Ecto neural progenitor cell (in vitro differentiated cells): ENCODE measurements at places on chromosomes 5 and 9.

GRCh38 chr9:88418025-88418424 lies 29.8 kb downstream of the SPIN1 start:
- no peak for DNase-seq

DNA sequence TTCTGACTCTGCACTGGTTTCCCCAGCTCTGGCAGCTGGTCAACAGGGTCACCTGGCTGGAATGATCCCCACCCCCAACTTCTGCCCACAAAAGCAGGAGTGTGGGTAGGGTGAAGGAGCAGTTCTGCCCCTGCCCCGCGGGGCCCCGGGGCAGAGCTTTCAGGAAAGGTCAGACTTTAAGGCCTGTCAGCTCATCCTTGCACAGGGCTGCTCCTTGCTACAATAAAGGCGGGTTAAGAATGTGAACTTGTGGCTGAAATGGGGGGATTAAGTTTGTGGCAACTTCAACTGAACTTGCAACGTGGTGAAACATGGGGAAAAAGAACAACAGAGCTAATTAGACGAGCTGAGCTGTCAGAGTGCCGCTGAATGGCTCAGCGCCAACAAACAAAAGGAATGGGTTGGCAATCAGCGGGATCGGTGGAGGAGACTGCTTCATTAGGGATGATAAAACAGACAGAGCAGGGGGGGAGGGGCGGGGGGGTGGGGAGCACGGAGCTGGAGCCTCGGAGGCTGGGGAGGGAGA lies 50.8 kb downstream of the CRB2 start:
- no peak for DNase-seq

DNA sequence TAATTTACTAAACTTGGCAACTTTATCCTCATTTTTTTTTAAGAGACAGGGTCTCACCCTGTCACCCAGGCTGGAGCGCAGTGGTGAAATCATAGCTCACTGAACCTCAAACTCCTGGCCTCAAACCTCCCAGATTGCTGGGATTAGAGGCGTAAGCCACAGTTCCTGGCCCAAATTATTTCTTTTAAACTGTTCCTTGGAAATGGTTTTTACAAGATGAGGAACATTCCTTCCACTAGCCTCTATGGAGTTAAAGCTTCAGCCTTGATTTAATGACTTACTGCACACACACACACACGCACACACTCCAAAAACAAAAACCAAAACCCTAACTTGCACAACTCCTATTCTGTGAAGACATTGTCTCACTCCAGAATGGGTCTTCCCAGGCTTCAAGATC lies 77.2 kb upstream of the TARS1 start:
- DNase-seq: no peak

GRCh38 chr5:86977190-86977589 lies 290.5 kb upstream of the RASA1 start:
- DNase-seq: no peak

- no peak for DNase-seq
Observed at GRCh38 chr9:113215132-113215531, 5.9 kb downstream of the FKBP15 start.

- DNase-seq: no peak
Observed at GRCh38 chr9:136352682-136353081, 10.9 kb downstream of the DNLZ start.

DNA sequence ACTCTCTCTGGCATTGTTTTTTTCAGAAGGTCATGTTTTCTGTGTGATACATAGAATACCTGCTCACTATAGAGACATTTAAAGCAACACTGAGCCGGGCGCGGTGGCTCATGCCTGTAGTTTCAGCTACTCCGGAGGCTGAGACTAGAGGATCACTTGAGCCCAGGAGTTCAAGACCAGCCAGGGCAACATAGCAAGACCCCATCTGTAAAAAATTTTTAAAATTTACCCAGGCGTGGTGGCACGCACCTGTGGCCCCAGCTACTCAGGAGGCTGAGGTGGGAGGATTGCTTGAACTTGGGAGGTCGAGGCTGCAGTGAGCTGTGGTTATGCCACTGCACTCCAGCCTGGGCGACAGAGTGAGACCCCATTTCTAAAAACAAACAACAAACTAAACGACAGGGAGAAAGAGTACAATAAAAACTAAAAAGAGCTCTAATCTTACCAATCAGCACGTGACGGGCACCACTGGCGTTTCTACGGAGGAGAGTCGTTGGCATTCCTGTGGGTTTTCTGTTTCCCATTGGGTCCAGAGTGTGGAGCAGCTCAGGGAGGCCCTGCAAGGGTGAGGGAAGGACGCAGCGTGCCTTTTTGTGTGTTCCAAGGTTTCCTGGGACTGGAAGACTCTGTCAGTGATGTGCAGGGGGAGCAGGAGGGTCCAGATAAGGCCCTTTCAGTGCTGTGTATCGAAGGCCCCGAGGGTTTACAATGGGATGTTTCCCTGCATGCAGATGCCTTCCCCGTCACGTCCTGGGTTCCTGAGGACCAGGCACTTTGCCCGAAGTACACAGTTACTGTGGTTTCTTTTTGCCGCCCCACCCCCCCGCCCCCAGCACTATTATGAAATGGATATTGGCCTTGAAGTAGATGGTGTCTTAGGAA lies 7.2 kb upstream of the RNU6ATAC start:
- DNase-seq: no peak

GRCh38 chr9:31808766-31809165 lies 575.7 kb upstream of the ACO1 start:
- DNase-seq: no peak

- no peak for DNase-seq
Observed at GRCh38 chr5:71893451-71893850, 174.4 kb downstream of the CARTPT start.

DNA sequence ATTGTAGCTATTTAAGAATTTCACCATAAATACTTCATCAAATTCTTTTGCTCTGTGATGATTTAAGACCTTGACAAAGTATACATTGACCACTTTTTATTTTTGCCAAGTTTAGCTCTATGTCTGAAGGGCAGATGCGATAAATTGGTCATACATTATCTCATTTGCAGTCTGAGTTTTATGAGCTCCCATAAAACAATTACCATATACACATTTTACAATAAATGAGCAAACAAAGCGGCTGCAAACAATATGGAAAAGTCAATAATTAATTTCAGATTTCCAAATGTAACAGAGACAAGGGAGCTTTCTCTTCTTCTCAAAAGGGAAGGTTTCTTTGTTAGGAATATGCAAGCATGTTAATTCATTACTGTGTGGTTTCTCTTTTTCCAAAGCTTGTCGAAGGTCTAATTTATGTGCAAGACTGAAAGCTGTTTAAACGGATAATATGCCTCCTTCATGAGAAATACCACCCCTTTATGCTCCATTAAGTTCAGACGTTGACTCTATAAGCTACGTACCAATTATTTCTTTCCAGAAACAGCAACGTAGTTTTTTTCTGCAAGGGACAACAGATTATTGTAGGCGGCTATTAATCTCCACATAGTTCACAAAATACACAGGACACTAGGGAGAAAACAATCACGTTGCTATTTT lies 7.0 kb upstream of the IZUMO3 start:
- no peak for DNase-seq

DNA sequence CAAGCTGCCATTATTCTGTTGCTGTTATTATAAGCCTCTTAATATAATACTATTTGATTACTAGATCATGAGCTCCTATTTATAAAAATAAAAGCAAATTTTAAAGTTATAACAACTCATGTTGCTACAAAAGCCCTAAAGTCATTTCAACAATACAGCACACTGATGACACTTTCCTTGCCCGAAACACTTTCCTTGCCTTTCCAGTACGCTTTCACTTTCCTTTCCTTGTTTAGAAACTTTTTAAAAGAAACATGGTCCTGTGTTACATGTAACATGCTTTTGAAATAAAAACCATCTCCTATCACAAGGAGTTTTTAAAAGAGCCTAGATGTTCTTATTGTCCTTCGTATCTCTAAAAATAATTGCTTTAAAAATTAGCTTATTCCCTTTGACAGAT lies 688.4 kb downstream of the PTPRD start:
- DNase-seq: no peak

DNA sequence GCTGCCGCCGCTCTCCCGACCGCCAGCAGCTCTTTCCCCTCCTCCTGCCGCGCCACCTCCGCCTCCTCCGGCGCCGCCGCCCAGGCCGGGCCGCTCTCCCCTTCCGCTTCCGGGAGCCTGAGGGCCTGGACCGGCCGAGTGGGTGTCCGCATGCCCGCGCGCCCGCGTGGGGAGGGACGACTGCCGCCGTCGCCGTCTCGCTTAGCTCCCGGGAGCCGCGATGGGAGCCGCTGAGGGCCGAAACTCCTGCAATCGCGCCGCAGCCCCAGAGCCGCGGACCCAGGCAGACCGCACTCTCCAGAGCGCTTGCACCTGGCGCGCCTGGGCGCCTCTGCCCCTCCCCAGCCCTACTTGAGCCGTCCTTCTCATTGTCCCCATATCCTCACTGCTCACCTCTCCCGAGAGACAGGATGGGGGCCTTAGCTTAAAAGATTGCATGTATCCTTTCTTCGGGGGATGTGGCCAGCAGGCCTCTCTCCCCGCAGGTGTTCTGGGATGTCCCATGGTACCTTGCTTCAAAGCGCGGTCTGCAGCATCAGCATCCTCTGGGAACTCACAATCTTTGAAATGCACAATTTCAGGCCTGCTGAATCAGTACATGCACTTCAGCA lies at the start of gene ZDHHC21:
Gene ZDHHC21, minus strand, starts transcription at position 182 of the 611 bp plus-strand sequence. CDS start 19,092 bp downstream, outside the sequence.
- DNase-seq: peak; percentile 78

DNA sequence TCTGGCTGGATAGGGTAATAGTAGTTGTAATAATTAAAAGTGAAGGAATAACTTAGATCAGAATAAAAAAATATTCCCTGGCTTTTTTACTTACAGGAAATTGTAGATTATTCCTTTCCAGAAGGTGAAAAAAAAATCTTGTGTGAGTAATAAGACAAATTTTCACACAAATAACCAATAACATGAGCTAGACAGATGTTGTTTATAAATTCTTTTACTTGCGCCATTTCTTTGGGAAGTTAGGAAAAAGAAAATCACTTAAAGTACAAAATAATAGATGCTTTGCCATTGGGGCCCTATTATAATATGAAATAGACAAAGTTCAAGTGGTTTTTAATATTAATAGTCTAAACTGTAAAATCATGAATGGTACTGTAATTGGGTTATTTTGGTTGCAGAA lies 204.1 kb downstream of the ARRDC3 start:
- no peak for DNase-seq

DNA sequence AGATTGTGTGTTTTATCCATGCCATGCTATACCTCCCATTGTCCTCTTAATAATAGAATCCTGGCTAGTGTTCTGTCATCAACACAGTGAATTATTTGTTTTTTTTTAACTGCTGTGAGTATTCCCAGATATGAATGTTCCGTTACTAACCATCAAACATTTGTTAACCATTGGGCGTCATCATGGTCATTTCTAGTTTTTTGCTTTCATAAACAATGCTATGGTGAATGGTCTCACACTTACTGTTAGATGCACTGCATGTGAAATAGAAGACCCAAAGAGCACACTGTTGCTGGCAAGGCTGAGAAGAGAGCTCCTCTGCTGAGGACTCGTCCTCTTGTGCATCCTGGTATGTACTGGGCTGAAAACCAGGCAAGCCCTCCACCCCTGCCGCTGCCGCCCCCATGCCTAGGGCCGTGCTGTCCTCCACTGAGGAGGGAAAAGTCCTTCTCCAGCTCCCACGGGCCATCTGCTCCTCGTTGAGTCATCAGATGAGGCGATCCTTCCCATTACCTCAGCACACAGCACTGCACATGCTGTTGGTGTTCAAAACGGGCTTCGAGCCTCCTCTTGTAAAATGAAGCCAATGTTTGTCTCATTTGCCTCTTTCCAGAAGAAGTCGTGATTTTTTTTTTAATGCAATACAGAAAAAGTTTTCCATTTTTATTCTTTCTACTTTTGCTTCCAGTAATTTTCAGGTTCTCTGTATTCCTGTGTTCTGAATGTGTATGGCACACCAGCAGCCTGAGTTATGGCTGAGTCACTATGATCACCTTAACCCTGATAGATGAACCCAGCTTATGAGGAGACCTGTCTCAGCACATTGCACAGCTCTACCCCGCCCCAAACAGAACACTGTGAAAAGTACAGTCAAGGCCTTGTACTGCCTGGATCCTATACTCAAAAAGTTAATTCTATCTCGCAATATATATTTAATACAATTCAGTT lies 219.0 kb downstream of the AOPEP start:
- DNase-seq: no peak

DNA sequence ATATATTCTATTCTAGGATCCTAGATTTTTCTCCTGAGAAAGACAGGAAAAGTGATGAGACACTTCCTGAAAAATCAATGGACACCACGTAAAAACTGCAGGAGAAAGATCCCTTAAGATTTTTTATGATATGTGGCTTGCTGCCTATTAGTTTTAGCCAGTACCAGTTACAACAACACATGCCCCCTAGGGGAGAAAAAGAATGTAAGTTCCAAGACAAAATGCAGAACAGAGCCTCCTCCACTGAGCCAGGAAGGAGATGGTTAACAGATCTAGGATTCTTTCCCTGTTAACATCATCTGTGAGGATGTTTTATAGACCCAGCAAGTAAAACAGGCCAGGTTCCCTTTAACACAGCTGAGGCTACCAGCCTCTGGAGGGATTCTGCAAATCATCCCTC lies 574.7 kb downstream of the TLE4 start:
- no peak for DNase-seq

GRCh38 chr5:72770266-72770665 lies 46.2 kb upstream of the TNPO1 start:
- DNase-seq: no peak

DNA sequence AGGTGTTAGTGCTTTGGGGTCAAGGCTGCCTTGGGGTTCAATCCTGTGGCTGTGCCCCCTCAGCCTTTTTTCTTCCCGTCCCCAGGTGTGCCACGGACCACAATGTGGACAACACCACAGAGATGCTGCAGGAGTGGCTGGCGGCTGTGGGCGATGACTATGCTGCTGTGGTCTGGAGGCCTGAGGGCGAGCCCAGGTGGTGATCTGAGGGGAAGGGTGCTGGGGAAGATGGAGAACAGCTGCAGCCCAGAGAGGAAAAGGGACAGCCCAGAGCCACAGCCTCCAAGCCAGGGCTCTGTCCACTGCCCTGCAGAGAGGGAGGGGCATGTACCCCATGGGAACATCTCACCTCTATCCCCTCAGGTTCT lies 2.1 kb downstream of the CERCAM start:
- no peak for DNase-seq

GRCh38 chr5:125023673-125024072 lies 277.2 kb upstream of the ZNF608 start:
- DNase-seq: no peak

GRCh38 chr5:23268136-23268535 lies 239.3 kb upstream of the PRDM9 start:
- no peak for DNase-seq

- DNase-seq: no peak
Observed at GRCh38 chr5:134029156-134029555, 24.4 kb upstream of the VDAC1 start.
